ENCODE measurements at places on chromosomes 11 and 22.

DNA sequence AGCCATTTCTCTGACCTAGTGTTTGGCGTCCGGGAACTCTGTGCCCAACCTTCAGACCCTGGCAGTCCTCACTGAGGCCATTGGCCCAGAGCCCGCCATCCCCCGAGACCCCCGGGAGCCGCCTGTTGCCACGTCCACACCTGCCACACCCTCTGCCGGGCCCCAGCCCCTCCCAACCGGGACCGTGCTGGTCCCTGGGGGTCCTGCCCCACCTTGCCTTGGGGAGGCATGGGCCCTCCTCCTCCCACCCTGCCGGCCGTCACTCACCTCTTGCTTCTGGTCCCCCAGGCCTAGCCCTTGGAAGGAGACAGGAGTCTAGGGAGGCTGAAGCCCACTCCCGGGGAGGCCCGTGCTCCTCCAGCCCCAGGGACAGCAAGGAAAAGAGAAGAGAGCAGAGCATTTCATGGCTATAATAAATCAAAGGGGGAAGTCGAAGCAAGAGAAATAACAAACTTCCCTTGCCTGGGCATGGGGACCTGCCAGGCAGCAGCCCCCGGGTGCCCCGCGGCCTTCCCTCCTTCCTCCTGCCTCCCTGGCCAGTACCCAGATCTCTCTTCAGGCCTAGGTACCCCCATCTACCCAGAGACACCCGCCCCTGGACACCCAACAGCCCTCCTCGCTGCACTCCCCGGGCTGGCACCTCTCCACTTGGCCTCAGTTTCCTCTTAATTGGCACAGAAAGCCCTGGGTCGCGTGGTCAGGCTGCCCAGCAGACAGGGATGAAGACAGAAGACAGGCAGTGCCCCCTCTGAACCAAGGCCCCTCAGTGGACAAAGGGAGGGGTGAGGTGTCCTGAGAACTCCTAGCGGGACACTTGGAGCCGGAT is 13.0 kb upstream of the SLC39A13 start:
- no peak for DNase-seq

DNA sequence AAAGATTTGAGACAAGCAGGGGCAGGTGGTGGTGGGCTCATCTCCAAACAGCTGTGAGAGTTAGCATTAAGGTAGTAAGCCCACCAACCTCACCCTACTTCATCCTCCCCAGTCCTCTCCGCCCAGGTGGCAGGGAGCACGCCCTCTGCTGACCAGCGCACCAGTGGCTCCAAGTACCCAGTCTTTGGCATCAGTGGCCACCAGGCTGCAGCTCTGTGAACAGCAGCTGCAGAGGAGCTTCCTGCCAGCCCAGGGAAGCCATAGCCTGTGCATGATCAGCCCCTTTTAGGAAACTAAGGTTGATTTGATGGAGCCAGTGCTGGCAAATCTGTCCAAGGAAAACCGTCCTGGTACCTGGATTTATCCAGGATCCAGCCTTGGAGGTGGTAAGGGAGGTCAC is 21.7 kb downstream of the CAVIN3 start:
- peak; percentile 53 for DNase-seq

DNA sequence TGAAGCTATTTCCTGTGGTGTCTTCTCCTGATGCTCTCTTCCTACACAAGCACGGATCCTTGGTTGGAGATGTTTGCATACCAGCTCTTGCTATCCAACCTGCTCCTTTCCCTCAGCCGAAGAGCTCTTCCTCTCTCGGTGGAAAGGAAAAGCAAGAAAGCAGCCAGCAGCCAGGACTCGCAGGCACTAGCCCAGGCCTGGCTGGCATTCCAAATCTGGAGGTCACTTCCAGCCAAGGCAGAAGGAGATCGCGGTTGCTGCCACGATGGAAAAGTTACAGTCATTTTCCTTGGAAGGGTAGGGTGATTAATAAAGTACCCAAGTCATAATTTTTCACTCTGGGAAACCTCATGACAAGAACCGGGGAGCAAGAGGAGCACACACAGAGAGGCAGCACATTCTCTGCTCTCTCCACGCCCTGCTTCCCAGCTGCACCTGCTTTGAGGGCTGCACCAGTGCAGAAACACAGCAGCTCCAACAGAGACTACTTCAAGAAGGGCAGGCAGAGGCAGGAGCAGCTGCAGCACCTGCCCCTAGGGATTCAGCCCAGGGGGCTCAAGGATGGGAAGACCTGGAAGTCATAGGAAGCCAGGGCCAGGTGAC is 399.3 kb downstream of the CADM1 start:
- no peak for DNase-seq

DNA sequence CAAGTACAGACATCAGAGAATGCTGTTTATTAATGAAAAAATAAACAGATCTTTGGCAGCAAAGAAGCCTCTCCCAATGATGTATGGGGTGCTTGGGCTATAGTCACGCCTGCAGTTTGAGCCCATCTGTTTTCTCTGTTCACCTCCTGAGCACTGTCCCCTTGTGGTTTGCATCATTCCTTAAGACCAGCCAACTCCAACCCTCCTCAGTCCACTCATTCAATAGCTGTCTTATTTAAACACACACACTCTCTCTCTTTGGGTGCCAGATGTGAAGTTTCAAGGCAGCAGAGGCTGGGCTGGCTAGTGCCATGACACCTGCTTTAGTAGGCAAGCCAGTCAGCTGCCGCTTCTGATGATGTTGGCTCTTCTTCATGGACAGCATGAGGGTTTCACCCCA is 58.1 kb downstream of the POLD3 start:
- no peak for DNase-seq

GRCh38 chr11:62444236-62444833 is 25.5 kb downstream of the SCGB1A1 start:
- DNase-seq: no peak

DNA sequence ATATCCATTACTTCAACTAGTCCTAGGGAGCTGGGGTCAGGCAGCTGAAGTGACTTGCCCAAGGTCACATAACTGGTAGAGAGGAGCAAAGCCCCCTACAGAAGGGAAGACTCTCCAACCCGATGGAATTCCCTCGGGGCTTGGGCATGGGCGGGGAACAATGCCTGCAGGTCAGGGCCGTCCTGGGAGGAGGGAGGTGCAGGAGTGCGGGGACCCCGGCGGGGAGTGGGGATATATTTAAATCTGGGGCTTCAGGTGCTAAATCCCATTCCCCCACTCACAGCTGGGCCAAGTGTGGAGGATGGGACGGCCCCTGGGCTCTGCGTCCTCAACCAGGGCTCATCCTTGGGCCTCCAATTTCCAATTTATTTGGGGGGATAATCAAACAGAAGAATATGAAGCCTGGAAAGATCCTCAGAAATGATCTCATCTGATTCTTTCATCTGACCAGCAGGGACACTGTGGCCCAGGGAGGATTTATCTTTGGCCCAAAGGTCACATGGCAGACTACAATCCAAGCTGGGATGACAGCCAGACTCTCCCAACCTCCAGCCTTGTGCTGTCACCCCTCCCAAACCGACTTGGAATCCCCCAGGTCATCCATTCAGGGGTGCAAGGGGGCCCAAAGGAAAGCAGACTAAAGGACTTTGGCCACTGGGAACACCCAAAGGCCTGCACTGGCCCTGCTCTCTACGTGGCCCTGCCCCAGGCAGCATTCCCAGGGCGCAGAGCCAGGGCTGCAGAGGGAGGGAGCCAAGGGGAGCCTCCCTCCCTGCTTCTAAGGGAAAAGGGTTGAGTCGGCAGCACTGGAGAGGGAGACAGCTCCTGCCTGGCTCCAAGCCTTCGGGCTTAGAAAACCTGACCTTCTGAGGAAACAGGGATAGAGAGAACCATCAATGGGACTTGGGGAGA is 8.7 kb upstream of the C1QTNF6 start:
- DNase-seq: peak; percentile 10

GRCh38 chr11:65187146-65187675 is 5.5 kb downstream of the CAPN1 start:
- DNase-seq: no peak

DNA sequence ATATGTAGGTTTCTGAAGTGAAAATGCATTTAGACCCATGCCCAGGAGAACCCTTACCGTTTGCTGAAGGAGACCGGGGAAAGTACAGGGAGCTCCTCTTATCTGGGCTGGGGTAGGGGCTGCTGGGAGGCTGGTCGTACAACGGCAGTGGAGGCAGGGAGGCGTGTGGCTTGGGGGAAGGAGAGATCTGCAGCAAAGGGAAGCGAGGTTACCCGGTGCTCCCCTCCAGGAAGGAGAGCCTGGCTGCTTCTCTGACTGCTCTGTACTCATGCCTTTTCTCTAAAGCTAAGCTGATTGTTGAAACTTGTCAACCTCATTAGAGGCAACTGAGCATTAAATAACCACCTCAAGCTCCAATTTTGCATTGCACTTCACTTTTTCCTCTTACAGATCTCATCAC is 27.2 kb downstream of the ATG16L2 start:
- no peak for DNase-seq

DNA sequence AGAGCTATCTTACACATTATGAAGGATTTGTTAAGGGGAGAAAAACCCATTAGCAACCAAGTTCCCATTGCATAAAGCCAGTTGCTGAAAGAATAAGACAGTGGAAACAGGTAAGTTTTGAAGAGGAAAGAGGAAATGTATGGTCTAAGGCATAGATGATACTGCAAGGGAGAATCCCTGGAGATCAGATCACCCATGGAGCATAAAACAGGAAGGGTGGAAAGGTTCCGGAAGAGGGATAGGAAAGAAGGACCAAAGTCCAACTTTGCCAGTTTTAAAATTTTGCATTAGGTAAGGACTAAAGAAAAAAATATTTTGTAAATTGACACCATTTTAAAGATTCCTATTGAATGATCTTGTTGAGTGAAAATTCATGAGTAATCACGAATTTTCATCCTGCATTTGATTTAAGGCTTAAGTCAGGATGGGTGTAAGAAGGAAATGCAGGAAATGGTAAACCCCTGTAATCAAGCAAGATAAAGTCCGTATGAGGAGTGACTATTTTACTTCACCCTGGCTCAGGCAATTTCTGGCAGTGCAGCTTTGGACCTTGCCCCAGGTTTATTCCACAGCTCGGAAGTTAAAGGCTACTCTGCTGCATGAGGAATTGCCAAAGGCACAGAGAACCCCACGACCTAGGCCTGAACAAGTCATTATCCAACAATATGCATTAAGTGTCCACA is 70.9 kb downstream of the CCDC34 start:
- no peak for DNase-seq

- no peak for DNase-seq
Observed at GRCh38 chr11:95557376-95557775, 232.2 kb downstream of the FAM76B start.

- DNase-seq: no peak
Observed at GRCh38 chr22:36184433-36185025, 17.1 kb downstream of the APOL4 start.

- peak; percentile 99 for DNase-seq
Observed at GRCh38 chr11:12079726-12080556, 30.4 kb upstream of the MICAL2 start.

GRCh38 chr22:42156121-42156520 is 25.5 kb upstream of the CYP2D6 start:
- DNase-seq: no peak

- no peak for DNase-seq
Observed at GRCh38 chr11:115984228-115984627, 480.0 kb upstream of the CADM1 start.

- DNase-seq: no peak
Observed at GRCh38 chr11:41895081-41895480, 435.6 kb upstream of the LRRC4C start.

DNA sequence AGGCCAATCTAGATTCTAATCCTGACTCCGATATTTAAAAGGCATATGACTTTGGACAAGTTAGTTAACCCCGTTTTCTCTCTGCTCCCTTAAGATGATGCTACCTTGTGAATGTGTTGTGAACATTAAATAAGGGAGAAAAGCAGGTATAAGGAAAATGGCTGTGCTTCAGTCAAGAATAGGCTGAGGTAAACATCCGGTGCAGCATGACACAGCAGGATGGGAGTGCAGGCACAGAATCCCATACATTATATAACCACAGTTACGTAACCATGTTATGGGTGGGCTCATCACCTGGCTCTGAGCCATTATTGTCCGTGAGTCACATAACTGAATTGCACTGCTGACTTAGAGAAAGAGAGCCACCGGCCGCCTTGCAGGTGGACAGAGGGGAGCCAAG is 382.2 kb upstream of the ANO5 start:
- peak; percentile 89 for DNase-seq

DNA sequence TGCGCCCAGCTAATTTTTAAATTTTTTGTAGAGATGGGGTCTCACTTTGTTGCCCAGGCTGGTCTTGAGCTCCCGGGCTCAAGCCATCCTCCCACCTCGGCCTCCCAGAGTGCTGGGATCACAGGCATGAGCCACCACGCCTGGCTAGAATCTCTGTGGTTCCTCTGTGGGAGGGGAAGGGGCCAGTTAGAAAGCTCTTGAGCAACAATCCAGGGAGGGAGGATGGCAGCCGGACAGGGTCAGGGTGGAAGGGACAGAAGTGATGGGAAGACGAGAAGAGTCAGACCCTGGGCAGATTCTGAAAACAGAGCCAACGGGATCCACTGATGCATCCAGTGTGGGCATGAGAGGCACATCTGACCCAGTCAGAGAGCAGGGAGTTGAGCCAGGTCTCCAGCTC is 38.9 kb upstream of the MN1 start:
- no peak for DNase-seq

DNA sequence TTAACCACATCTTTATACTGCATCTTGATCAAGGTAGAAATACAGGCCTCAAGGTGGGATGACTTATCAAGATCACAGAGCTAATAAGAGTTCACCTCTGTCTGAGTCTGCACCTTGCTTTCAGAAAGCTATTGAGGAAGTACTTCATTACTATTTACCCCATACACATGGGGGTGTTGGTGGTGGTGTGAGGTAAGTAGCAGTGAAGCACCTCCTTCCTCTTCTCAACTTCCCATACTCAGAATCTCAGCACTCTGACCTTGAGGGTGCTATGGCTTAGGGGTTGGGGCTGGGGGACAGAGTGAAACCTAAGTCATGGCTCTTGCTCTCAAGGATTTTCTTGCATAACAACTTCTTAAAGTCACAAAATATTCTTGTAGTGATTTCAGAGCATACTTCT is 56.9 kb downstream of the ME3 start:
- no peak for DNase-seq

- DNase-seq: no peak
Observed at GRCh38 chr11:129854232-129854805, 38.7 kb downstream of the TMEM45B start.

DNA sequence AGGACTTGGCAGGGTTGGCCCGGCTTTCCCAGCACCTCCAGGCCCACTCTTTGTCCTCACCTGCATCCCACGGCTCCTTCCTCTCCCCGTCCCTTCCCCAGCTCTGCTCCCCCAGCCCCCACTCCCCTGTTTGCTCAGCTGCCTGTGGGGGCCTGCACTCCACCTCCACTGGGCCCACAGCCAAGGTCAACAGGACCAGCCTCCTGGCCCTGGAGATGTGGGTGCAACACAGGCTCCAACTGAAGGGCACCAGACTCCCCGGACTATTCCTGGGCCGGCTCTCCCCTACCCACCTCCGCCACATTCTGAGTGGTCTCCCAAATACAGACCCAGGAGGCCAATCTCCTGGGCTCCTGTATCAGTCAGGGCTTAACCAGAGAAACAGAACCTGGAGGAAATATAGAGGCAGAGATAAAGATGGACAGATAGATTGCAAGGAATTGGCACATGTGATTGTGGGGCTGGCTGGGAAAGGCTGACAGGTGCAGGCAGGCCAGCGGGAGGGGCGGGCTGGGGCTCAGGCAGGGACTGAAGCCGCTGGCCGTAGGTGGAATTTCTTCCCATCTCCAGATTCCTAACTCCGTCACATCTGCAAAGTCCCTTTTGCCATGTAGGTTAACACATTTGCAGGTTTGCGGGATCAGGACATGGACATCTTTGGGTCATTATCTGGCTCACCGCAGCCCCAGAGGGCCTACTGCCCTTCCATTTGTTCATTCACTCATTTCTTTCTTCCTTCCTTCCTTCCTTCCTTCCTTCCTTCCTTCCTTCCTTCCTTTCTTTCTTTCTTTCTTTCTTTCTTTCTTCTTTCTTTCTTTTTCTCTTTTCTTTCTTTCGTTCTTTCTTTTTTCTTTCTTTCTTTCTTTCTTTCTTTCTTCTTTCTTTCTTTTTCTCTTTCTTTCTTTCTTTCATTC is 45.8 kb upstream of the MYH9 start:
- DNase-seq: no peak

Data from HT1080 (cell line).